ENCODE measurements at places on chromosomes 16 and 17. TPM values are rescaled to one million over a fixed set of nuclear protein-coding genes. Genes with fewer than 3 reads are reported as not detected.

FNDC8 gene
- not detected for total RNA-seq

OR1D5 gene
- not detected for total RNA-seq

ASGR1 gene
- 0.42 TPM for total RNA-seq

SCIMP gene
- total RNA-seq, result not detected

GSG1L gene
- total RNA-seq, result not detected

RASL10B gene
- 0.18 TPM for total RNA-seq

SLC52A1 gene
- total RNA-seq, result 0.62 TPM

SMIM5 gene
- total RNA-seq, result 0.77 TPM
